ENCODE measurements at places on chromosomes 4 and X.

DNA sequence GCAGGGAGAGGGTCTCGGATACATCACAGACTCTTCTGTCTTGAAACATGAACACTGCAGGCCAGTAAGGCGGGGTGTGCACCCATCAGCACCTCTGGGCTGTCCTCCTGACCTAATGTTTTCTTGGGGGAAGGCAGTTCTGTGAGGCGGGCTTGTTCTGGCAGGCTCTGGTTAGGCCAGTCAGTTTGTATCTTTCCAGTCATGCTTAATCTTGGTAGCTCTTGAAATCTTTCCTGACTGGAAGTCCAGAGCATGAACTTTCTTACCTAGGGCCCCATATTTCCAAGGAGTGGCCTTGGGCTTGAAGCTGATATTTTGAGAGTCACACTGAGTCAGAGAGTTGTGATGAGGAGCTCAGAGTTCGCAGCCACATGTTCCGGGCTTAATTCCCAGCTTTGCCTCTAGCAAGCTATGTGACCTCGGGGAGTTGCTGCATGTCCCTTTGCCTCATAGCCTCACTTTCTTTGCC lies 54.2 kb upstream of the RASSF6 start:
- no peak for DNase-seq

DNA sequence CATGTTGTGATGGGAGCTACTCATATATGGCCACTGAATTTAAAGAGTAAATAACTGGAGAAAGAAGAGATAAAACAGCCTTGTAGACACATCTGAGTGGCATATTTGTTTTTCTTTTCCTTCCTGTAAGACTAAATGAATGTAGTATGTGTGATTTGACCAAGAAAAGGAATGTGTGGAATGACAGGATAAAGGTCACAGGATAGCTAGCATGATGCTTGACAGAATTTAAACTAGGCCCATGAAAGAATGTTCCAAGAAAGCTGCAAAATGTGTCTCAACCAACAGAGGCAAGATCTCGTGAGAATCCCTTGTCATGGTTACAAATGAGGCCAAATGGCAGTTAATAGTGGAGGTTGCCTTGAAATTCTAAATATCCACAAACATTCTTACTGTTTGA lies 137.0 kb downstream of the KCNIP4 start:
- DNase-seq = no peak

DNA sequence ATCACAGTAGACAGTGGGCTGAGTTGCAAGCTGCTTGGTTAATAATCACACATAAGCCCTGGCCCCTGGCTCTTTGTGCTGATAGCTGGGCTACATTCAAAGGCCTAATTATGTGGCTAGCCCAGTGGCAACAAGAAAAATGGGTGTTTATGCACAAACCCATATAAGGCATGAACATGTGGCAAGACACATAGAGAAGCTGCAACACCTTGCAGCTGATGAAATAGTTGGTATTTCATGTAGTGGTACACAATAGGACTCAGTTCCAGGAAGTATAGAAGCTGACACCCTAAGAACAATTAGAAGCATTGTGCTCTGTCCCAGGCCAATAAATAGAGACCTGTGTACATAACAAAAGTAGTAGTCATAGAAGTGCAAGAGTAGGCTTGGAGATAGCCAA lies 14.6 kb upstream of the ZNF630 start:
- no peak for DNase-seq

GRCh38 chrX:136203951-136204350 lies 47.2 kb downstream of the MAP7D3 start:
- DNase-seq = no peak

All from stimulated activated naive CD8-positive, alpha-beta T cell treated with anti-CD3 and anti-CD28 coated beads, Interleukin-15, Interleukin-2, amounts not matched to agents 100 U/mL and 50 U/mL, for 24 hours (primary cell).